ENCODE measurements at places on chromosomes 11 and 22.

GRCh38 chr11:103543456-103543855, 434.2 kb downstream of the DYNC2H1 start:
- no peak for DNase-seq

GRCh38 chr11:83394331-83394730, 108.2 kb upstream of the CCDC90B start:
- no peak for DNase-seq

GRCh38 chr11:19651653-19652052, 61.0 kb upstream of the NAV2 start:
- DNase-seq = peak; percentile 77

- DNase-seq = peak; percentile 16
Observed at GRCh38 chr22:45548991-45549761, 46.5 kb downstream of the FBLN1 start.

DNA sequence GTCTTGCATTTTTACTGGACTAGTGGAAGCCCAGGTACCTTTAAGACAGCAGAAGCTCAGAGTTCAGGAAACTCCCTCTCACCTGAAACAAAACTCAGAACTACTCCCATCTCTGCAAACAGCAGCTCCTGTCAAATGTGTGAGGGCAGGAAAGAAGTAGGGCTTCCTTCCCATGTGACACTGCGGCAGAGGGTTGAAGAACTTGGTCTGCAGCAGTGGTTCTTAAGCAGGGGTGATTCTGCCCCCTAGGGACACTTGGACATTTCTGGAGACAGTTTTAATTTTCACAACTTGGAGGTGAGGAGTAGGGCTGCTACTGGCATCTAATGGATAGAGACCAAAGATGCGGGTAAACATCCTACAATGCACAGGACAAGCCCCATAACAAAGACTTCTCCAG, 63.4 kb downstream of the RCN1 start:
- peak; percentile 58 for DNase-seq

DNA sequence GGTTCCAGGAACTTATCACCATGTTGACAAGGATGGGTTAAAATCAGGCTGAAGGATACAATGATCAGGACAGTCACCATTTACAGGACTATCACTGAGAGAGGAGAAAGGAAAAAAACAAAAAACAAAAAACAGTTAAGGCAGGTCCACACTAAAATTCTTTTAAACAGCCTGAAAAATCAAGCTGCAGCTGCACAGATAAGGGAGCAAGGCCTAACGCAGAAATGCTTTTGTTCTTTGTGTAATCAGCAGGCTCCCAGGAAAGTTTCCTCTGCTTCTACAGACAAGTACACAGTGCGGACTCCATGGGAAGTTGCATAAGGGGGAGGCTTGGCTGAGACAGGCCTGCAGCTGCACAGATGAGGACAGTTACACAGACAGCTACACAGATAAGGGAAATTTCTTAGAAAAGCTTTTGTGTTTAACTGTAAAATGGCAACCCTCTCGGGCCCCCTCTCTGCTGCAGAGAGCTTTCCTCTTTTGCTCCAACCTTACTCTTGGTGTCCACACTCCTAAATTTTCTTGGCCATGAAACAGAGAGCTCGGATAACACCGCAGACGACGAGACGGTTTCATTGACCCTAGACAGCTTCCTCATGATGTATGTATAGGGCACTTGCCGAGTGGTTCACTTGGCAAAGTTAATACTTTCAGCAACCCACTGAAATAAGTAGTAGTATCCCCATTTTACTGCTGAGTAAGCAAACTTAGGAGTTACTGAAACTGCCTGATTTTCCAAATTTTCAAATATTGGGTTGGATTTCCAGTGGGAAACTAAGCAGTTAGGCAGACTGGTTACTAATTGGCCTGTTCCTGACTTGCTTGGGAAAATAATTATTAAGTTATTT, 45.5 kb downstream of the PIWIL3 start:
- no peak for DNase-seq

DNA sequence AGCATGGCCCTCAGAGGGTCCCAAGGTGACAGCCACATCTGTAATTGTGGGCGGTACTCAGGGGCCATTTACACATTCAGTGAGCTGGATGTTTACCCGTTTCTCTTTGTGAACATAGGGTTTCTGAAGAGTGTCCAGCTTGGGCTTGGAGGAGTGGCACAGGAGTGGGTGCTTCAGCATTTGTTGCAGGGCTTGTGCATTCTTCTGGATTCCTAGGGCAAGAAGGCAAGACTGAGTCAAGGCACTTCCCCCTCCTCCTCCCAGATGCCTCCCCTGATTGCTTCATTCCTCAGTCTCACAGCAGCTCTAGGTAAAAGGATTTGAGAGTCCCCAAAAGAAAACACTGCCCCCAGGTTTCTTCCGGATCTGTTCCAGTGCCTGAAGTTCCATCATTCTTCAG, 95.4 kb downstream of the RNF169 start:
- DNase-seq = no peak

- DNase-seq = no peak
Observed at GRCh38 chr22:28052825-28053269, 133.8 kb upstream of the PITPNB start.

DNA sequence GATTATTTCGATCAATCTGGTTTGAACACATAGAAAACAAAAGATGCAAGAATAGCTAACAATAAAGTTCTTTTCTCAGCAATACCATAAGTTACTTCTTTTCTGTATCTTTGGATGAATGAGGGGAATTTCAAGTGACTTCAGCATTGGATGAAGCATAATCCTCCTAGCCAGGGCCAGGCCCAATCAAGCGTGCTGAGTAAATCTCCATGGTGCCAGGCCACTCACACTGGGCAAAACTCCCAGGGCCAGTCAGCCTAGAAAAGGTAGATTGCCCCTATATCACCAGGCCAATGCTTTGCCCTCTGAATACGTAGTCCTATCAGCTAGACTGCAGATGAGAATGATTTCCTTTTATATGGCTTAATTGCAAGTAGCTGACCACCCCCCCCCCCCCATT, 6.0 kb downstream of the CNTF start:
- DNase-seq = no peak

Measured in NCI-H82 (cell line).